Spinal cord (tissue), 10 donors: ENCODE measurements at places on chromosomes 6 and 20.

- DNase-seq: no peak
These were observed 637 bp downstream of the ARID1B start for GRCh38 chr6:156777577-156778453.

DNA sequence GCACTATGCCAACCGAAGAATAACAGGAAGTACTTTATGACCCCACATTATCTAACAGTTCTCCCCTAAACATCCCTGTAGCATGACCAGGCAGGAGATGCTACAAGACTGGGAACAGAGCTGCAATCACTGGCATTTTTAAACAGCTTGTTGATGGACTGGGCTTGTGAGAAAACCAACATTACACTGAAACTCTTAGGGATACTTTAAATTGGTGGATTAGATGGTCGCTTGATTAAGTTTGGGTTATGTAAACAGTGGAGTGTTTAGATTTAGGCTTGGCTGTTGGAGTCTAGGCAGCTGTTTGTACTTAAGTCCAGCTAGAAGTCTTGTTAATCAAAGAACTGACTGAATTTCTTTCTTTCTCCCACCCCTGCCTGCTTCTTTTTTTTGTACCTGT lies 234.1 kb upstream of the BMP2 start:
- no peak for DNase-seq

DNA sequence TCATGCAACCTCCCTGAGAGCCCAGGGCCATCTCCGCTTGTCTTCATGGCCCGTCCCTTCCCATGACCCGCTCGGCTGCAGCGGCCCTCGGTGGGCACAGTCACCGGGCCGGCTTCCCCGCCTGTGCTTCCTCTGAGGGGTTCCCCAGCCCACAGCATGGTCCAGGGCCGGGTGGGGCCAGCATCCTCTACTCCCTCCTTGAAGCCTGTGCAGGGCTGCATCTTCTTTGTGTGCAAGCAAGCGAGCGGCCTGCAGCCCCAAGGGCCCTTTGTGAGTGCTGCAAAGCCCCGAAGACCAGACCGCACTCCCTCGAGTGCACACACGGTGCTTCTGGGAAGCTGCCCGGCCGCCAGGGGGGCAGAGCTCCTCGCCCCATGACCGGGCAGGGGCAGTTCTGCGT lies 265.8 kb downstream of the TAF4 start:
- DNase-seq: no peak

GRCh38 chr6:120260636-120261035 lies 911.1 kb upstream of the MAN1A1 start:
- no peak for DNase-seq

GRCh38 chr6:131039345-131039680 lies 23.7 kb downstream of the EPB41L2 start:
- no peak for DNase-seq

GRCh38 chr6:44468835-44469234 lies 81.3 kb downstream of the CDC5L start:
- DNase-seq: no peak

DNA sequence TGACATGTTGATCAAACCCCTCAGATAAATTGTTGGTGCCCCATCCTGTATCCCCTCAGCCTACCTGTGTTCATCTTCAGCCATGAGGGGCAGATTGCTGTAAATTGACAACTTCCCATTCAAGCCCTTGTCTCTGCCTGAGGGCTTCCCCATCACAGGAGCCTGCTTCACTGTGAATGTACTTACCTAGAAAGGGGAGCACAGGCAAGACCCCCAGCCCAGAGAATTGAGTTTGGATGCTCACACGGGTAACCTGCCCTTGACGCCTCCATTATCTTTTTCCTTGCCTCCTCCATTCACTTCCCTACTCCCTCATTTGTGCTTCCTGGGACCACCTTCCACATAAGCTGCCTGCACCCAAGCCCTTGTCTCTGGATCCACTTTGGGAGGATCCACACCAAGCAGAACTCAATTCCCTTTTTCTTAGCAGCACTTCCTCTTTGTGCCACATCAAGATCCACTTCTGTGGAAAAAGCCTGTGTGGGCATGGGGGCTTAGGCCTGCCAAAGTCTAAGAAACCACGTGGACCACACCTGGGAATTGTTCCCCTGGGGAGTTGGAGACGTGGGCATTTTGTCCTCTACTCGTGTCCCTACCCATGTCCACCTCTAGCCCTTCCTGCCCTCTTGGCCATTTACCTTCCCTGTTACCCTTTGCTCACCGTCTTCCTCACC lies 103.4 kb upstream of the FOXA2 start:
- no peak for DNase-seq

GRCh38 chr6:155333414-155333813 lies 19.1 kb upstream of the TFB1M start:
- no peak for DNase-seq

DNA sequence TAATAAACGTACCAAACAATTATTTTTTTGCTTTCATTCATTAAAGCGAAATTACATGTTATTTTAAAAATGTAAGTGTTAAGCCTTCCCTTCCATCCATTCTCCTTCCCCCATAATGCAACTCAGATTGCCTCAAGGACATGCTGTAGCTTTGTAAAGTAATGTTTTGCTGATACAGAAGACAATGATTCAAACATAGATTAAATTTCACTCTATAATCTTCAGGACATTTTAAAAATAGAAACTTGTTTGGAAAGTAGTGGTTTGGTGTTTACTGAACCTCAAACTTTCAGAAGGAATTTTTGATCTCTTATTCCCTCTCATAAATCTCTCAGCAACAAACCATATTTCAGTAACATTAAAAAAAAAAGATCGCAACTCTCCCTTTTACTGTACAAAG lies 350.9 kb upstream of the HSF2 start:
- no peak for DNase-seq

- DNase-seq: no peak
These were observed 27.9 kb downstream of the ELMO2 start for GRCh38 chr20:46378412-46379009.

DNA sequence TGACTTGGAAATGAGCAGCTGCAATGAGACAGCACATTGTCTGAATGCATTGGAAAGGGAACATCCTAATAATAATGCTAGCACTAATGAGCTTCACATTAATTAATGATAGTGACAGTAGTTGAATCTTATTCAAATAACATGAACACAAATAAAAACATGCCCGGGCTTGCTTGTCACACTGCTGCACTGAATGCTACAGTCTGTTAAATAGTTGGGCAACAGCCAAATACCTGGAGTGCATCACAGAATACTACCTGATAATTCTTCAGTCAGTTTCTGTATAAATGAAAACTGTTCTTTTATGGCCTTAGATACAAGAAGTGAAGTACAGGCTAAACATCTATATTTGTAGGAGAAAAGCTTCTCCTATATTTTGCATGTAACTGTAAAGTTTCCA lies 458.7 kb downstream of the RNF144B start:
- no peak for DNase-seq
